ENCODE measurements at places on chromosomes 12 and 14.
A peak's percentile ranks its signal among the peaks of the same experiment; 100 is the strongest.

DNA sequence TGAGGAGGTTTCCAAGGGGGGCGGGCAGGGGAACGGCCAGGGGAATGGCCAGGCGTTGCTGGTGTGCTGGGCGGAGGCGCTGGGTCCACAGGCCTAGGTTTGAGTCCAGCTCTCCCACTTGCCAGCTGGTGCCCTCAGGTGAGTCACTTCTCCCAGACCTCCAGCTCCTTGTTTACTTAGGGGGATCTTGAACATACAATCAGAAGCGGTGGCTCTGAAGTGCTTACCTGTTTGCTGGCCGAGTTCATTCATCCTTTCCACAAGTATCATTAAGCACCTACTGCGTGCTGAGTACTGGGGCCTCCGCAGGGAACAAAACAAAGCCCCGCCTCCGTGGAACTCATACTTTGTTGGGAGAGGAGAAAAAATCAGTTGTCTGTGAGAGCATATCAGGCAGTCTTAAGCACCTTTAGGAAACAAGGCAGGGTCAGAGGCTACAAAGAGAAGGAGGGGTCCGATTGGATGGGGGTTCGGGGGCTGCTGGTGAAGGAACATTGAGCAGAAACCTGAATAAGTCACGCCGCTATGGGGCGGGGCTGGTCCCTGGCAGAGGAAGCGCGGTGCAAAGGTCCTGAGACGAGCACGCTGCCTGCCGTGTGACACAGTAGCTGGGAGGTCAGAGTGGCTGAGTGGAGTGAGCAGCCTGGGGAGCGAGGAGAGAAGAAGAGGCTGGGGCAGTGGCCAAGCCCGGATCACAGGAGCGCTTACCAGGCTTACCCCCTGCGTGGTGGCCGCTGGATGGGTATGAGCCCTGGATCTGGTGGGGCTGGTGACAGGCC is 15.1 kb downstream of the MVK start:
- no peak for DNase-seq

DNA sequence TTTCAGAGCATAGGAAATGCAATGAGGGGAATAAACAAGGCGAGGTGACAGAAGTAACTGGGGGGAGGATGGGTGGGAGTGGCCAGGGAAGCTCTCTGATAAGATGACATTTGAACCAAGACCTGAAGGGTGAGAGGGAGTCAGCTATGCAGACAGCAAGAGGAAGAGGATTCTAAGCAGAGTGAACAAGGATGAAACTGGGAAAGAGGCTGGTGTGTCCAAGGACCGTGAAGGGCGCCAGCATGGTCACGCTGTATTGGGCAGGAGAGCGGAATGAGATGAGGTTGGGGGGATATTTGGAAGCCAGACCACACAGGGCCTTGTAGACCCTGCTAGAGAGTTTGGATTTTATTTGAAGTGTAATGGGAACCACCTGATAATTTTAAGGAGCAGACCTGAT is 10.5 kb upstream of the PPP1R1A start:
- no peak for DNase-seq

DNA sequence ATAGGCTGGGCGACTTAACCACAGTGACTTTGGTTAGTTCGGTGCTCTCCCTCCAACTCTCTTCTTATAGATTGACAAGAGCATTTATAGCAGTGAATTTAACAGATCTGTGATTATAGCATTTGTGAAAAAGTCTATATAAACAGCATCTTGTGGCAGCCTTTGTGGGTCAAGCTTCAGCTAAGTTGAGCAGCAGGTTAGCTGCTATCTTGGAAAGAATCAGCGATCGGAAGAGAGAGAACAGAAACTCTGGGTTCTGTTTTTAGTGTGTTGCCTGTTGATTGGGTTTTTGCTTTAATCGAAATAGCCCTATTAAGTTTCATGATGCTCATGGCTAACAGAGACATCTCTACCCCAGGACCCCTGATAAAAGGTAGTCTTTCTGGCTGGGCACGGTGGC is 20.2 kb downstream of the EVL start:
- DNase-seq, result no peak

DNA sequence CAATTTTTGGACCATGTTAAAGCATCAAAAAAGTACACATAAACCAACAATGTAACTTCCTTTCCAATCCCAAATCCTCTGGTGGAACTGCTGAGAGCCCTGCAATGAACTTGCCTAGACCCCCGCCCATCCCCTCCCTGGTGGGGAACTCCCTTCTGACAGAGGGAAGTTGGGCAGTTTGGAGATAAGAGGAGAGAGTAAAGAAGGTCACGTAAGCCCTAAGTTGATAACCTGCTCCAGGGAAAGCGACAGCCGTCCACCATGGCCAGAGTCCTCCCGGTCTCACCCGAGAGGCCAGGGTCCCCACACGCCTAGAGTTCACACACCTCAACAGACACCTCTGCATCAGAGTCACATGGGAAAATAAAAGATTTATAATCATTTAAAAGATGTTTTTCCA is 138.7 kb downstream of the EGLN3 start:
- DNase-seq, result no peak

DNA sequence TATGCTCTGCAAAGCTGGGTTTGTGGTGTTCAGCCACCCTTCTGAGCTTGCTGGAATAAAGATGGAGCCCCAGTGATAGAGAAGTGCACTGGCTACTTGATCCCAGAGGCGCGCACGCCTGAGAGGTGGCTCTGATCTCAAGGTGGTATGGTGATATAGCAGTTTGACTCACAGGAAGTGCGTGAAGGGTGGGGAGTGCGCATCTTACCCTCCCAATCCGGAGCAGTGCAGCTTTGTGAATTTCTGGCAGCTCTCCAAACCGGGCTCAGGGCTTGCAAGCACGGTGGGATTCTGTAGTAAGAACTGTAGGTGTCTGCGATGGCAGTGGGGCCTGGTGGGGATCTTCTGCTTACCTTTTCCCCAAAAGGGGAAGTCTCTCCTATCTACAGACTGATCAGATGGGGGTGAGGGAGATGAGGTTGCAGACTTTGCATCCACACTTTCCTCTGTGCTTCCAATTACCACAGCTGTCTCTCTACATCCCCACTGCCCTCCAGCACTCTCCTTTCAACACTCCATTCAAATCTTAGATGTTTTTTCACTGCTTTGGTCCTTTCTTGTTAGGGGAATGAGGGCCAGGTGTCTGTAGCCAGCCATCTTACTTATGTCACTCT is 197.4 kb upstream of the SLC38A2 start:
- DNase-seq, result no peak

GRCh38 chr12:132559652-132560363 is 50.6 kb downstream of the LRCOL1 start:
- peak; percentile 63 for DNase-seq

DNA sequence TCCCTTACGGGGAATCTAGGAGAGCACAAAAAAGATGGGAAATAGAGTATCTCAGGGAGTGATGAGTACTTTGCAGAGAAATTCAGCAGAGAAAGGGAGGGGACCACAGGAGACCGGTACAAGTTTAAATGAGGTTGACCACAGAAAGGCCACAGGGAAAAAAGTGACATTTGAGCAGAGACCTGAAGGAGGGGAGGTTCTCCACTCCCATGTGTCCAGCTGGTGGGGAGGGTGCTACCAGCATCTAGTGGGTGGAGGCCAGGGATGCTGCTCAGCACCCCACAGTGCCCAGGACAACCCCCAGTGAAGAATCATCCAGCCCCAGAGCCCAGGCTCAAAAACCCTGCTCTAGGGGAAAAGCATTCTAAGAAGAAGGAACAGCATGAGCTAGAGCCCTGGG is 34.6 kb downstream of the TESC start:
- no peak for DNase-seq

- no peak for DNase-seq
Measured at GRCh38 chr14:67411820-67412421, at the start of gene PLEK2. PLEK2 (minus strand) TSS chr14:67412165; CDS start chr14:67412059, 106 bp downstream.

DNA sequence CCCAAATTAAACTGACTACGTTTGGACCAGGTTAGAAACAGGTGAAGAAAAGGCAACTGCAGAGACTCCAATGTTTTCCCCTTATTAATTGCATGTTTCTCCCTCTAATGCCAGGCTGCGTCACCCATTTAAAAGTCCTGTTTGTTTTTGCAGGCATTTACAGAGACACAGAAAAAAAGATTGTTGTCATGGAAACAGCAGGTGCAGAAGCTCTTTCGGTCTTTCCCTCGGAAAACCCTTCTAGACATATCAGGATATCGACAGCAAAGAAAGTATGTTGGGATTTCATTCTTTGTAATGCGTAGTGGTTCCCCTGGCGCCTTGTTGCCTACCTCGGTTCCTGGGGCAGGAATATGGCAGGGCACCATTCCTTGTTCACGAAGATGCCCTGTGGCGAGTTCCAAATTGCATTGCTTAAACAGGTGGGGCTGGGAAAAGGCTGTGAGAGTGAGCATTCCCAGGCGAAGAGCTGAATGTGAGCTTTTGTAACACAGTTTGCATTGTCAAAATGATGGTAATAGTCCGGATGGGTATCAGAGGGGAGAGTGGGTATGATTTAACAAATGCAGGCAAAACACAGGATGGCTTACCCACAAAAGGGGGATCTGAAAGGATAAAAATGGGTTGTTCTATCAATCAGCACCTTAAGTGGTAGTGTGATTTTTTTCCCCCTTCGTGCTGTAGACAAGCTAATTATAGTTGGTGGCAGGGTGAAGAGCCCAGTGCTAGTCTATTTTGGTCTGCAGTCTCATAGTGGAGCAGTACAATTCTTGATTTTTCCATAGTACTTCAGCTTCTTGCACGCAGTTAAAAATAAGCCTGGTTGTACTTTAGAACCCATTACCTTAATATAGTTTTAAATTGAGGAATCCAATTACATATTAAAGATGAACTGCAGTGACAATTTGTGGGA is 132.4 kb downstream of the GCH1 start:
- no peak for DNase-seq

GRCh38 chr12:89353188-89353822 is 1.0 kb upstream of the DUSP6 start:
- DNase-seq, result peak; percentile 48

GRCh38 chr12:122835750-122836026 is 431 bp downstream of the HIP1R start:
- no peak for DNase-seq

- no peak for DNase-seq
Measured at GRCh38 chr14:60677701-60678100, 28.4 kb upstream of the SIX1 start.

DNA sequence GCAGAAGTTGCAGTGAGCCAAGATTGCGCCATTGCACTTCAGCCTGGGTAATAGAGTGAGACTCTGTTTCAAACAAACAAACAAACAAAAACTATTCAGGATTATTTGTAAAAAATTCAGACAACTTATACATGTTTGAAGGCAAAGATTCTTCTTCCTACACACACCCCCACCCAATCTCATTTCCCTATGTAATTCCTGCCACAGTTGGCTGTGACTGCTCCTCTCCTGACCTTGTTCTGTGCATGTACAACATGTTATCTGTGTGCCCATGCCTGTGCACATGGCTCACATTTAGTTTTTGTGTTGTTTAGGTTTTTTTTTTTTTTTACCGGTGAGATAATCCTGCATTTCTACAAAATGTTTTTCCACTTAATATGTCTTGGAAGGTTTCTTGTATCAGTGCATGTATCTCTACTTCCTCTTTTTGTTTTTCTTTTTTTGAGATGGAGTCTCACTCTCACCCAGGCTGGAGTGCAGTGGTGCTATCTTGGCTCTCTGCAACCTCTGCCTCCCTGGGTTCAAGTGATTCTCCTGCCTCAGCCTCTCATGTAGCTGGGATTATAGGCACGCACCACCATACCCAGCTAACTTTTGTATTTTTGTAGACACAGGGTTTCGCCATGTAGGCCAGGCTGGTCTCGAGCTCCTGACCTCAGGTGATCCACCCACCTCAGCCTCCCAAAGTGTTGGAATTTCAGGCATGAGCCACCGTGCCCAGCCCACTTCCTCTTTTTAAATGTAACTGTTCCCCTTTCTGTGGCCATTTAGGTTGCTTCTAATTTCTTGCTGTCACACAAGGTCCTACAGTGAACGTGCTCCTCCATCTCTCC is 8.7 kb downstream of the CFAP251 start:
- DNase-seq, result peak; percentile 41

All from GM06990 (cell line).